ENCODE measurements at places on chromosomes 7 and 10. TPM values are rescaled to one million over a fixed set of nuclear protein-coding genes. Genes with fewer than 3 reads are reported as not detected.

- DNase-seq: no peak
Observed at GRCh38 chr7:151449990-151450389, 10.0 kb upstream of the CRYGN start.

- DNase-seq: no peak
Observed at GRCh38 chr7:73904219-73905137, 43.5 kb downstream of the TMEM270 start.

GRCh38 chr7:132257253-132257652 lies 319.0 kb downstream of the PLXNA4 start:
- DNase-seq: no peak

DNA sequence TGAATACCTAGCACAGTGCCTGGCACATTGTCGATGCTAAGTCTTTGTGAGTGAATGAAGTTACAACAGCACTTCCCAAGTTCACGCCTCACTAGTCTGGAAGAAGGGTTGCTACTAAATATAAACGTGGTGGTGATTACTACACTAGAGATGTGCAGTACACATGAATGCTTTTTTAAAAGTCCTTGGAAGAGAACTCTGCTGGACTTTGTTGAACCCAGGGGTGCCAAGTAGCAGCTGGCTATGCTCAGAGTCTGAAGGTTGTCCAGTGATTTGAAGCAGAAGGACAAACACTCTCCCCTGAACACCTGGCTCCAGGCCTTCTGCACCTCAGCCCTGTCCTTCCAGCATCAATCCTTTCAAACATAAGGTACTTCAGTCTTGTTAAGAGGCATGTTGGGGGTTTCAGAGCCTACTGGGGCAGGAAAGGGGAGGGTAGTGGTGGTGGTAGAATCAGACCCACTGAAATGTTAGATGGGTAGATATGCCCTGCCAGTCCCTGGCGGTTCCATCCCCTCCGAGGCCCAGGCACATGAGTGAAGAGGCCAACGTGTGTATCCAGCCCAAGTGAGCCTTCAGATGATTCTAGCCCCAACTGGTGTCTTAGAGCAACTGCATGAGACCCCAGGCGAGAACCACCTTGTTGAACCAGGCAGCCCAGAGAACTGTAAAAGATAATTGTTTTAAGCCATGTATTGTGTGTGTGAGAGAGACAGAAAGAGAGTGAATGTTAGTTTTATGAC lies 94.4 kb downstream of the TAX1BP1 start:
- no peak for DNase-seq

- no peak for DNase-seq
Observed at GRCh38 chr10:5544216-5544805, 19.6 kb downstream of the CALML3 start.

- no peak for DNase-seq
Observed at GRCh38 chr10:131862548-131862947, 38.3 kb upstream of the PPP2R2D start.

- no peak for DNase-seq
Observed at GRCh38 chr10:44576702-44577191, 191.8 kb upstream of the CXCL12 start.

The PDZD8 gene
- 20.6 TPM for total RNA-seq

The RADIL gene
- 1.5 TPM for total RNA-seq

The KLHDC10 gene
- 25.6 TPM for total RNA-seq

DNA sequence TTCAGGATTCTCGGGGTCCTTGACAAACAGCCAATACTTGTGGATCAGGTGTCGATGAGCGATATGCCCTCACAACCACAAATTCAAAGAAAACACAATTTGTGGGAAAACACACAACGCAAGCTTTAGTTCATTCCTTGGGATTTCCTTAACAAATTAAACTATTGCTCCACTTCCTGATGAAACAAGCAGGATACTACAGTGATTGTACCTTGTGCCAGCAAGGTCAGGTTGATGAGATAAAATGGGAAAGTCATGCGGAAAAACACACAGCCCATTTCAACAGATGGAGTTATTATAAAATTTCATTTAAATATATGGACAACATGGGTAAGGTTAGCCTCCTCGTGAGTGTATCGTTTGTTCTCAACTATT lies 8.8 kb upstream of the RHOBTB1 start:
- no peak for DNase-seq

The HMX3 gene
- total RNA-seq: not detected

GRCh38 chr10:131762789-131763696 lies 137.8 kb upstream of the PPP2R2D start:
- no peak for DNase-seq

- DNase-seq: no peak
Observed at GRCh38 chr10:132446661-132447445, 49.9 kb downstream of the PWWP2B start.

The TCAF2 gene
- total RNA-seq: 15.5 TPM

The TFR2 gene
- 1.3 TPM for total RNA-seq

The STK32C gene
- total RNA-seq: 4.8 TPM

DNA sequence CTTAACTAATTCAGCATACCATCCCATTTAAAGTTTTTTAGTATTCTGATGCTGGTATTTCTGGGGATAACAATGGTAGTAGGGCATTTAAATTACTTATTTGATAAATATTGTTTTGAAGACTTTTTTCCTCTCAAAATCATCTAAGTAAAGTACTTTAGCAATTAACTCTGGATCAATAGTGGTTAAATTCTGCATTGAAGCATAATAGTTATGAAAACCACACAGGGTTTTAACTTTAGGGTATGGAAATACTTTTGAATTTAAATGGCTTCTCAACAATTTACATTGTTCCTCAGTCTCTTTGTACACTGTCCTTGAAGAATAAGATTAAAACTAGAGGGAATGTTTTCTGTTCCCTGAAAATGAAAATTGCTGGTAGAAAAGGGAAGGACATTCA lies 202.6 kb upstream of the STEAP4 start:
- no peak for DNase-seq

GRCh38 chr10:100245484-100246220 lies 16.3 kb upstream of the CHUK start:
- no peak for DNase-seq

DNA sequence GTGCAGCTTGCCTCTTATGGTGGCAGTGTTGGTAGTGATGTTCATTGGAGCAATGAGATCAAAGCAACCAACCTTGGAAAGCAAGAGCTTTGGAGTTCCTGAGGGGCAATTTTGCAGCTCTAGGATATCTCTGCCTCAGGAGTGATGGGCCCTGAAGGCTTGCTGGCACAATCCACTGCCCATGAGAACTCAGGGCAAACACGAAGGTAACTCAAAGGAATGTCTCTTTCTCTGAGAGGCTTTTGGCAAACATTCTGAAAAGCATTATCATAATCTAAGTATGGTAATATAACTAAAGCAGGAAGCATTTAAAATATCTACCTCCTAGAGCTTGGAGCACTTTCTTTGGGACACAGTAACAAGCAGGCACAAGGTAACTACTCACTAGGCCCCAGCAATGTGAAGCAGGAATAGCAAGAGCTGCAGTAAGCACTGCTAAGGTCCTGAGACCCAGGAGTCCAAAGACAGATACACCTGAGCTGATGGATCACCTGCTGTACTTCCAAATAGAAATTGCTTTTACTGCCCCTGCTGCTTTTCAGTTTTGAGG lies 103.1 kb downstream of the NRF1 start:
- no peak for DNase-seq

The FRG2B gene
- total RNA-seq: not detected

- DNase-seq: no peak
Observed at GRCh38 chr7:90119178-90119971, 34.9 kb upstream of the STEAP1 start.

DNA sequence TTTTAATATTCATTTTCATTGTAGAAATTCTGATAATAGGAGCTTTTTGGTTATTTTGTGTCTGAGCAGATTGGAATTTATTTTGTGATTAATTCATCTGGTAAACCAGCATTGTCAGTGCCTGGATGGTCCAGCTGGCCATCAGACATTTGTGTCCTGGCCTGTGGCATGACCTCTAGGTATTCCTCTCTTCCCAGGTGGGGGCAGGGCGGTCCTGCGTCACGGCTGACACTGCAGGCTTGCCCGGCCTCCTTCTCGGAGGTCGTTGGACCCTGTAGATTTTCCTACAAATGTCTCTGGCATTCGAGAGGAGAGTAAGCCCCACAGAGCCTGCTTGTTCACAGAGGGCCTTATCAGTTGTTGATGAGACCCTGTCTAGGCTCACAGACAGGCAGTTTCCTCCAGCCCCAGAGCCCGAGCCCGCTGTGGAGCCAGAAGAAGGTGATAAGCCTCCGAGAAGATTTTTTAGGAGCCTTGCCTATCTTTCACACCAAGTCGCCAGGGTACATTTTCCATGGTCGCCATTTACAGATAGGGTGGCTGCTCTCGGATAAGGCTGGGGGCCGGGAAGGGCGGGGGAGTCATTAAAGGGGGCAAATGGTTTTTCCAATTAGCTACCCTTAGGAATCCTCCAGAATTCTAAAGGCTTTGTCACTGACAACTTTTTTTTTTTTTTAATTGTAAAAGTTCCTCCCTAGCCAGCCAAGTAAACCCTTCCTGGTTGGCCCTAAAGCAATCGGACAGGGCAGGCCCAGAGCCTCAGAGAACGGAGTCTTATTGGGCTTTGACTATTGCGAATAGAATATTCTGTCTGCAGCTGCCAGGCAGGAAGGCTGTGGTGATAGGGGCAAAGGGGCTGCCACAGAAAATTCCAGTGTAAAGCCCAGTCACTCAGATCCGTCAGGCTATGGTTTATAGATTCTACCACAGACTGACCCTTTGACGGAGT lies 78.1 kb upstream of the TBX20 start:
- DNase-seq: no peak

The PRRT4 gene
- 4.5 TPM for total RNA-seq

DNA sequence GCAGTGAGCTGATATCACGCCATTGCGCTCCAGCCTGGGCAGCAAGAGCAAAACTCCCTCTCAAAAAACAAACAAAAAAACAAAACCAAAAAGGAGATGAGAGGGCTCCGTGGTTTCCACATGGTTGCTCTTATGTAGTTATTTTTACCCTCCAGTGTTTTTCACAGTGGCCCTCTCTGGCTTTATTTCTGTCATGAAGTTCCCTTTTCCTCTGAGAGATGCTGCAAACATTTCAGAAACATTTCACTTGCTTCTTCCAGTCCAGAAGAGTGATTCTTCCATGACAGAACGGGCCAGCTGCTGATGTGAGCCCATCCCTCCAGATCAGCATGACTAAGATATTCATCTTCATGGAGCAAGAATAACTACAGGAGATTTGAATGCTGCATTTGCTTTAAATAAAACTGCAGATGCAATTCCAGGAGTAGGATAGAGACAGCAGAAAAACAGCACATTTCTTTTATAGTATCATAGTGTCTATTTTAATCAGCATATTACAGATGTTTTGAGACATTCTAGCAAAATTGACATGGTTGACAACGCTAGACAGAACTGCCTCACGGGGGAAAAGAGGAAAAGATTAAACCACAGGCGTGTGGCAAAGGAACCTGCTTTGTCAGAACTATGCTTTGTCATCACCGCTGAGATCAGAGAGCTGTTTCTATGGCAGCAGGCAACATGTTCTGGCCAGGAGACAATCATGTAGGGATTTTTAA lies 40.3 kb downstream of the NRCAM start:
- no peak for DNase-seq

Data from lower leg skin (tissue), 4 donors.